Forelimb muscle (tissue), 1 donor: ENCODE measurements at places on chromosomes 16 and 17.

DNA sequence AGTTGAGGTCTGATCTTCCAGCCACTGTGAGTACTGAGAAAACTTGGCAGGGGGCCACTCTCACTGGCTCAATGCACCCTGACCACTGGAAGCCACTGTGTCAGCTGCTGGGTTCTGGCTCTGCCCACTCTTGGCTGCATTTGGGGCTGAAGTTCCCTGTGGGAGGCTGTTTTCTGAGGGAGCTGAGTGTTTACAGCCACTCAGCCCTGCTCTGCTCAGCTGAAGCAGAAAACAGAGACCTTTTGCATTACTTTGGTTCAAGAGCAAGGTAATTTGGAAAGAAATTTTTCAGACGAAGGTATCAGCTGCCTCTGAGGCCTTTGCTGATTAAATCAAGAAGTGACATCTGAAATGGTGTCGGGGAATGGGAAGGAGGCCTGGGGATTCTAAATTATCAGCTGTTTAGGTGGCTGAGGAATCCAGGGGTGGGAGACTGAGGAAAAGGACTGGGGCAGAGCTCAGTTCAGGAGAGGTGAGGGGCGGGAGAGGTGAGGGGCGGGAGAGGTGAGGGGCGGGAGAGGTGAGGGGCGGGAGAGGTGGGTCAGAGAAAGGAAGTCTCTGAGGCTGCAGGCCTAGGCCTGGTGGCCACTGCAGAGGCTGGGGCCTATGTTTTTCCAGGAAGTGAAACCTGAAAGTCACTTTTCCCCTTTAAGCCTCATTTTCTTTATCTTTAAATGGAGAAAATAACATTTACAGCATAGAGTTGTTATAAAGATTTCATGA is at the start of gene ACSM5:
Gene ACSM5 (plus strand): TSS at position 137 of the 723 bp plus-strand sequence. CDS start 1,951 bp downstream, outside the sequence.
- no peak for DNase-seq

- DNase-seq = peak; percentile 28
Measured at GRCh38 chr17:17354560-17355349, 51.6 kb downstream of the NT5M start.

DNA sequence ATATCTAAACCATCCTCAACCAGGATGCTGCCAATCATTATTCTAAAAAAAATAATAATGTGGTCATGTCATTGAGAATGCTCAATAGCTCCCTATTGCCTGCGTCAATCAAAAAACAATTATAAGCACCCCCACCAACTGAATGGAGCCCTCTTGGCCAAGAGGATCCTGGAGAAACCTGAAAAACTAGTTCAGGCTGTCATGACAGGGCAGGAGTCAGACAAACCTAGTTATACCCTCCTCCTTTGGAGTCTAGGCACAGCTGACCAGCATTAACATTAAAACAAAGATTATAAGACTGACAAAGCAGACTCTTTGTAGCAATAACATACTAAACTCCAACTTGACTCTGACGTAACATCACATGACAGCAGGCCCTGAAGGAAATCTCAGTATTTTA is 119.2 kb upstream of the CCL2 start:
- no peak for DNase-seq

GRCh38 chr16:26857371-26857770 is 209.4 kb upstream of the C16orf82 start:
- no peak for DNase-seq

GRCh38 chr17:13601776-13602551 is at the start of gene HS3ST3A1:
TSS of gene HS3ST3A1 (minus strand) at chr17:13601929. CDS start at chr17:13601129, 800 bp downstream.
- DNase-seq = no peak

- DNase-seq = no peak
Measured at GRCh38 chr16:57257455-57258070, 12.5 kb downstream of the ARL2BP start.

GRCh38 chr17:30933966-30934365 is 12.2 kb downstream of the ADAP2 start:
- DNase-seq = no peak

GRCh38 chr16:89712274-89712781 is 8.4 kb downstream of the VPS9D1 start:
- DNase-seq = no peak

- no peak for DNase-seq
Measured at GRCh38 chr17:20999841-21000532, 42.8 kb downstream of the USP22 start.

DNA sequence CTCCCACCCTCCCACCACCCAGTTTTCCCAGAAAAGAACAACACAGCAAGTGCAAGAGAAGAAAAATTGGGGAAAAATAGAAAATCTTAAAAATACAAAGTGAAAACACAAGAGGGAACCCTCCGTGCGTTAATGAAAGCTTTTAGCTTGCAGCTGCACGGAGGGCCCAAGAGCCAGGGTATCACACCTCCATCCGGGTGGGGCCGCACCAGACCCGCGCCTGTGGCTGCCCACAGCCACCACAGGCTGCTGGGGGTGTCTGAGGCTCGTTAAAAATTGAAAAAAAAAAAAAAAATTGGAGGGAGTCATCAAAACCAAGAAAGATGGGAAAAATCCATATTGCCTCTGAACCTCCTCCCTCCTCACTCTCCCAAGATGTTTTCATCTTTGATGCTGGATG is 18.6 kb downstream of the ENGASE start:
- no peak for DNase-seq

GRCh38 chr16:50269061-50269705 is 2.8 kb downstream of the ADCY7 start:
- no peak for DNase-seq

DNA sequence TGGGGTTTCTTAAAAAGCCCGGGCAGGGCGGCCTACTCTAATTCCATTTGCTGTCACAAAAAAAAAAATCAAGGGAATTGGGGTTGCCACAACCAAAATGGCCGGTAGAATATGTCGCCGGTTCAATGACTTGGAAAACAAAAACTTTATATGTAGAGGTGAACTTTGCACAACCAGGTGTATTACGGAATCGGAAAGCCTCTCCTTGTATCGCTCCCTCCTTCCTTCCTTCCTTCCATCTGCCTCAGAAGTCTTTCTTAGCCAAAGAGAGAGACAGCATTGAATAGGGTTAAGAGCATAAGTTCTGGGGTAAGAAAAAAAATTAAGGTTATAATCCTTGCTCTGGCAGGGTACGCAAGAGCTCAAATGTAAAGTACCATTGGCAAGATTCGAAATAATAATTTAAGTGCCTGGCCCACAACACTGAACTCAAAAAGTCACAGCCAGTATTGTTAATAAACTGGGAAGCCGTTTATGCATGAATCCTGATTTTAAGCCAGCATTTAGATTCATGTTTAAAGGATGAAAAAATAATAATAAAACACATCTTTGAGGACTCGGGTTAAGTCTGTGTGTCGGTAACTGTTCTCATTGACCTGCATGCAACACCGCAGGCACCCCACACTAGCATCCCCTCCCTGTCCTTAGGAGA is 522 bp upstream of the GLG1 start:
- no peak for DNase-seq

- DNase-seq = no peak
Measured at GRCh38 chr16:89842471-89843408, 14.5 kb downstream of the SPIRE2 start.

DNA sequence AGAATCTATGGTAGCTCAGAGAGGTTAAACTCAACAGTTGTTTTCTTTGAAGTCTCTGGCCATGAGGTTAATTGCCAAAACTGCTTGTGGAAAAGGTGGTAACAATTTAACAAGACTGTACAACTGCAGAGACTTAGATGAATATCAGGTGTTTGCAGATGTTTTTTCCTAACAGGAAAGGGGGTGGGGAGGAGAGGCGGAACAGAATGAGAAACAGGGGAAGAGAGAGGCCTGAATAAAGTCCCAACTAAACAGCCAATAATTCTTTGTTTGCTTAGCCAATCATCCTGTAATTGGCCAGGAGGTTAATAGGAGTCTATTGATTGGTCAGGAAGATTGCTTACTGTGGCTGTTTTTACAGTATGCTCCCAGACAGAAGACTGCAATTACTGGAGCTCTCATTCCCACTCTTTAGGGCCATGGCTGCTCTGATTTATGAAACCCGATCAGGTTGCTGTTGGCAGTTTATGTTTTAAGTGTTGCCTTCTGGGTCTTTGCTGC is 249.7 kb upstream of the TBX2 start:
- no peak for DNase-seq

GRCh38 chr16:2271848-2272461 is 4.0 kb upstream of the RNPS1 start:
- no peak for DNase-seq

DNA sequence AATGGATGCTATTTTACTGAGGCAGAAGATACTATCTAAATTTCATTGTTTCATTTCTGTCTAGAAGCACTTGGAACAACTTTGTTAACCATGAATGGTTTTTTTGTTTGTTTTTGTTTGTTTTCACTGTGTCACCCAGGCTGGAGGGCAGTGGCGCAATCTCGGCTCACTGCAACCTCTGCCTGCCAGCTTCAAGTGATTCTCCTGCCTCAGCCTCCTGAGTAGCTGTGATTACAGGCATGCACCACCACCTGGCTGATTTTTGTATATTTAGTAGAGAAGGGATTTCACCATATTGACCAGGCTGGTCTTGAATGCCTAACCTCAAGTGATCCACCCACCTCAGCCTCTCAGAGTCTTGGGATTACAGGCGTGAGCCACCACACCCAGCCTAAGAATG is 40.5 kb downstream of the ABHD15 start:
- no peak for DNase-seq

DNA sequence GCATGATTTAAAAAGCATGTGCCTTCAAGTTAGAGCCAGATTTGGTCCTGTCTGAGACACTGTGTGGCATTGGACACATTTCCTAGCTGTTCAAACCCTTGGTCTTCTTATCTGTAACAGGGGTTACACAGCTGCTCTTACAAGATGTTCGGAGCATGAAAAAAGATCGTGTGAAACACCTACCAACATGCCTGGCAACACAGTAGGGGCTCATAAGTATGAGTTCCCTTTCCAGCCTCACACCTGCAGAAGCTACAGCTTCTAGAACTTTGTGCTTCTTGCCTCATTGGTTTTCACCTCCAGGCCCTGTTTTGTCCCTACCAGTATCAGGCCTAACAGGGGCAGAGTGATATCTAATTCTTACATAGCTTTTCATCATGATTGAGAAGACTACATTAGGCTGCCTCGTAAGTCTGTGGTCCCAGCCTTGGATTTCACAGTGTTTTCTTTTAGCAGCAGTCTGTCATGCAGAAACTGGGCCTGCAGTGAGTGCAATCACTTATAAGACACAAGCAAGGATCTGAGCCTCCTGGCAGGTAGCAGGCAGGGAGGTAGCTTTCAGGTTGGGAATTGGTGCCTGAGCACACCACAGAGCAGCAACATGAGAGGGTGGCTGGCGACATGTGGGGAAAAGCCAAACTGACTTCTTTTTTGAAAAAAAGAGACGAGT is 78.8 kb downstream of the CCDC182 start:
- no peak for DNase-seq

- DNase-seq = peak; percentile 38
Measured at GRCh38 chr17:68906638-68907037, 48.6 kb downstream of the ABCA8 start.

DNA sequence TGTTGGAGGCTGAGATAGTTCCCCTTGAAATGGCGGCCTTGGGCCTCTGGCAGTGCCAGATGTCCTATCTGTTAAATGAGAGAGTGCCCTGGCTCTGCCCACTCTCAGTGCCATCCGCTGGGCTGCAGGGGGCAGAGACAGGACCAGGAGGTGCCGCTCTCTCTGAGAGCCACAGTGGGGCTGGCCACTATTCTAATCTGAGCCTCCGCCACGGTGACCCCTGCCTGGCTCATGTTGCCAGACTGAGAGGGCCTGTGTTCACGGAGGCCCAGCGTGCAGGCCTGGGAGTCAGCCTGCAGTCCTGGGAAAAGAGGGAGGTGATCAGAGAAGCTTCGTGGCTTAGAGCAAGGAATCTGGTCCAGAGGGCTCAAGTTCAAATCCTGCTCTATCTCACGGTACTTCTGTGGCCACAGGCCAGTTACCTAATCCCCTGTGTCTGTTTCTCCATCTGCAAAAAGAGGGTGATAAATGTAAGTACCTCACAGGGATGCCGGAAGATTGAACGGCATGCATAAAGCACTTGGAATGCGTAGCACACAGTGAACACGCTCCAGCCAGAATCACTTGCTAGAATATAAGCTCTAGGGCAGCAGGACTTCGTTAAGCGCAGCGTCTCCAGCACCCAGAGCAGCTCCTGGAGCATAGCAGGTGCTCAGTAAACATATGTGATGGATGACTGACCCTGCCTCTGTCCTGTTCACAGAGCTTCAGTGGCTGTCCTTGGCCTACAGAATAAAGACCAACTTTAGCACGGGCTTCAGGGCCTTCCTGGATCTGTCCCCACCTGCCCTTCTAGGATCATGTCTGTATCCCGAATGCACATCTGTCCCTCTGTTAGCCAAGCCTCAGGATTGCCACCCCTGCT is 6.3 kb downstream of the ATP2A3 start:
- DNase-seq = no peak

DNA sequence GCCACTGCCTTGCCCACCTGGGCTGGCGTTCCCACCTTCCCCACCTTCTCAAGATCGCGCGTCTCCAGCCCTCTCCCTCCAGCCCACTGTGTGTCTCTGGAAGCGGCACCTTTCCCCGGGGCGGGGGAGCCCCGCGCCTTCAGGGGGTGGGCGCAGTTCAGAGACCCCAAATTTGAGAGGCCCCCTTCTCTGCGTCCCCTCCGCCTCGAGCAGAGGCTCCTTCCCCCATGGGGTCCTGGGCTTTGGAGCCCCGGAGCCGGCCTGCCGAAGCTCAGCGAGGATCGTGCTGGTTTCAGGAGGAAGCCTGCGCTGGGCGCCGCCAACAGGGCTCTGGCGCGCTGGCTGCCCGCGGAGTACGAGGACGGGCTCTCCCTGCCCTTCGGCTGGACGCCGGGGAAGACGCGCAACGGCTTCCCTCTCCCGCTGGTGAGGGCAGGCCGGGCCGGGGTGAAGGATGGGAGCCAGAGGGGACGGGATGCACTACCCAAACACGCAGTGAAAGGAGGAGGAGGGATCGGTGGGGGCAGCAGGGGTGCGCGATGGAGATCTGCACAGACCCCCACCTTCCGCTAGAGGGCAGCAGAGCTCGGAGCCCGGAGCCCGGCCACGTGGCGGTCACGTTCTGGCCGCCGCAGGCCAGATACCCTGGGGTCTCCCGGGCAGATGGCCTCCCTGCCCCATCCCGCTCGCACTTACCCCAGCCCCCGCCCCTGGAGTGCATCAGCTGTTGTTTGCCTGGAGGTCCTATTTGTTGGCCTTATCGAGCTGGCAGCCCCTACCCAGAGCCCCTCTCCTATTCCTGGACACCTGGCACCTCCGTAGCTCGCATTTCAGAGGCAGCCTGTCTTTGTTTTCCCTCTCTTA is 11.1 kb downstream of the LPO start:
- peak; percentile 32 for DNase-seq

DNA sequence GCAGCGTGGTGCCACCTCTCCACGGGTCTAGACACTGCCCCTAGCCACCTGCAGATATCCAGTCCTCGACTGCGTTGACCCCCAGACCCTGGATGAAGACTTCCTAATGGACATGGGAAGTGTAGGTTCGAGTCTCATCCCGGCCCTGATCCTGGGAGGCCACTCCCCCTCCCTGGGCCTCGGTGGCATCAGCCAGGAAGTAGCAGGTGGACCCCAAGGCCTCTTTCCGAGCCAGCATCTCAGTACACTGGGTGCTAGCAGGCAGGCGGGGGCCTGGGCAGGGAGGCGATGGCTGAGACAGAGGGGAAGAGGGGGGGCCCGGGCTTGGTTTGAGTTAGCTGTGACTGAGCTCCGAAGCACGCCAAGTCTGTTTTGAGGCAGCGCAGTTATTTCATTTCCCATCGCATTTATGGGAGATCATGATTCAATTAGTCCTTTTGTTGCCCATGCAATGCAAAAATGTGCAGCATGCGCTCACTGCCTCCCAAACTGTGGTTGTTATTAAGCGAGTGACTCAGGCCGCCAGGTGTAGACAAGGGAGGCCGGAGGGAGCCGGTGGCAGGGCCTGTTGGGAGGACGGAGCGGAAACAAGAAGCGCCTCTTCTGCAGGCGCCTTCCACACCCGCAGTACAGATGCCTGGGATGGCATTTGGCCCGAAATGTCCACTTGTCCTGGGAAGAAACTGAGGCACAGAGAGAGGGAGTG is 25.3 kb upstream of the ZNF469 start:
- DNase-seq = no peak
